GM12864 (cell line): ENCODE measurements at places on chromosomes 5 and 9.

DNA sequence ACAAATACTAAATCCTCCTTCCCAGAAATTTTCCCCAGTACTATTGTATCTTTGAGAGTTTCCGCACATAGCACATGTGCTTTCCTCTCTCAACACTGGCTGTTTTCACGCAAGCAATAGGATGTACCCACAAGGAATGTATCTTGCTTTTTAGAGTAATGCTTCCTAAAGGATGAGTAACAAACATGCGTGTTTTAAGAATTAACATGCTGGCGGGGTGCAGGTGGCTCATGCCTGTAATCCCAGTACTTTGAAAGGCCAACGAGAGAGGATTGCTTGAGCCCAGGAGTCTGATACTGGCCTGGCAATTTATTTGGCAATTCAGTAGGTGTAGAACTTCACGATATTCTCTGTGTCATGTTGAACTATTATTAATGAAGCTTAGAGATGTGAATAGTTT is 4.6 kb downstream of the RUFY1 start:
- DNase-seq = no peak

DNA sequence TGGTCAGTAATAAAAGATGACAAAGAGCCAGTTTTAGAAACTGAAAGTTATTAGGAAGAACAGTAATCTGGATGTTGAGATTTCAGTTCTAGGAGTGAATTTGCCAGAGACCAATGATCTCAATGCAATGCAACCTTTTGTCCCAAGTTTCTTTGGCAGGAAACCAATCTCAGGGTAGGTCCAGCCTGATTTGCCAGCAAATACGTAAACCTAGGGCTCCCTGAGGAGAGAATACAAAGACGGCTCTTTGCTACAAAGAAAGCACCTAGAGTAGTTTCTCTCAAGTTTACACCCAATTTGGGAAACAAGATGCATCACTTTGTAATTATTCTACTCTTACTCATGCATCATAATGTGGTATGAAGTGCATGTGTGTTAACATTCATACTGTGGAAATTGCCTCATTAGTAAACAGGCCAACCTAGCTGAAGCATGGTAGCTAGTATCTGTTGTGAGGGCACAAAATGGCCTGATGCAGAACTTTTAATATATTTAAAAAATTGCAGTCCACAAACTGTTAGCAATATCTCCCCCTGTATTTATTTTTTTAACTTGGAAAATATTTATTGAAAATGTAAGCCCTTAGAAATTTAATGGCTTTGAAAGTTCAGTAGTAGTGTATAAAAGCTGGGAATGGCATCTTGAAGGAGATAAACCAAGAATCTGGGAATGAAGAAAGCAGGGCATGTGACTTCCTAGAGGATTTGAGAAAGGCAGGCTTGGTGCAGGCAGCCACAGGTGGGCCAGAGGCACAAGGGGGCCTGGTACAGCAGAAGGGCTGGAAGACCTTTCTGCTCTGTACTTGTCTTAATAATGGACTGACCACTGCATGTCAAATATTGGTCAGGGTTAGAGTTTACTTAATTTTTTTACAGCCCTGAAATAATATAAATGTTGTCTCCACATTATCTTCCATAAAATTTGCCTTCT is 59.5 kb downstream of the MAST4 start:
- DNase-seq = no peak

DNA sequence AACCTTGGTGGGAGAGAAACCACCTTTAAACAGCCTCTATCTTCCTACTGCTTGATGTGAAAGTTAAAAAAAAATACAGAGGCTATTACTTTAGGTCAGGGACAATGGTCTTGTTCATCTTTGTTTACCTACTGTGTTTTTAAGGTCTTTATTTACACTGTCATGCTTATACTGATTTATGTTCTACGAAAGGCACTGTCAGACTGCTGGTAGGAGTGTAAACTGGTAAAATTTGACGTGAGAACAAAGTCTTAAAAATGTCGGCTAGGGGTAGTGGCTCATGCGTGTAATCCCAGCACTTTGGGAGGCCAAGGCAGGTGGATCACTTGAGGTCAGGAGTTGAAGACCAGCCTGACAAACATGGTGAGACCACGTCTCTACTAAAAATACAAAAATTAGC is 42.1 kb upstream of the ELOVL7 start:
- no peak for DNase-seq

GRCh38 chr5:118126159-118126558 is 862.2 kb downstream of the DTWD2 start:
- no peak for DNase-seq

DNA sequence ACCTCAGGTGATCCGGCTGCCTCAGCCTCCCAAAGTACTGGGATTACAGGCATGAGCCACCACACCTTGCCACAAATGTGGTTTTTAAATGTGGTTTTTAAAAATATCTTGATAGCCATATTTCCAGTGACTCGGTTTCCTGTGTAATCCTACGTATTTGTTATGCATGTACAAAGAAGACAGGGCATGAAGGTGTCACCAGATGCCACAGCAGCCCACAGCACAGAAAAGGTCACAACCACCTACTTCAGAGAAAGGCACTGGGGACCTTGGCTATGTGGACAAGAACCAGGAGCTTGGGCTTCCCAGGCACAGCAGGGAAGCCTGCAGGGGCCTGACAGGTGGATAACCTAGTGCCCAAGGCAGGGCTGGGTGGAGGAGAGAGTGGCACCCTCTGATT is 38.0 kb downstream of the C9orf50 start:
- no peak for DNase-seq

DNA sequence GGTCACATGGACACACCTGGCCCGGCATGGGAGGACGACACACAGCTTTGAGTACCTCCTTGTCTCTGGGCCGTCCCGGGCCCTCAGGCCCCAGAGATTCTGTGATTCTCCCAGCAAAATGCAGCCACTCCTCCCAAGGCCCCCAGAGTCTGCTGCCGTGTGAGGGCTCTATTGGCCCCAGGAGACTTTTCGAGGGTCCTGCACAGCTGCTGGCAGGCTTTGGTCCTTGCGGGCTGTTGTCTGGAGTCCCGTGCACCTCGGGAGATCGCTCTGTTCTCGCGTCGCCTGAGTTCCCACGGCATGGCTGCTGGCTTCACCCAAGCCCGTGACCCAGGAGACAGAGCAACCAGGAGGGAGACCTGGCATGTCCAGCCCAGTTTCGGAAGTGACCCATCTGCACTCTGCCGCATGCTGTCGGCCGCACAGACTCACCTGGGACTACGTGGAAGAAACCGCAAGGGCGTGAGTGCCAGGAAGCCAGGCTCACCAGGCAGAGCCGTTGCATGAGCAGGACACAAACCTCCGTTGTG is 46.8 kb upstream of the NKD2 start:
- no peak for DNase-seq

DNA sequence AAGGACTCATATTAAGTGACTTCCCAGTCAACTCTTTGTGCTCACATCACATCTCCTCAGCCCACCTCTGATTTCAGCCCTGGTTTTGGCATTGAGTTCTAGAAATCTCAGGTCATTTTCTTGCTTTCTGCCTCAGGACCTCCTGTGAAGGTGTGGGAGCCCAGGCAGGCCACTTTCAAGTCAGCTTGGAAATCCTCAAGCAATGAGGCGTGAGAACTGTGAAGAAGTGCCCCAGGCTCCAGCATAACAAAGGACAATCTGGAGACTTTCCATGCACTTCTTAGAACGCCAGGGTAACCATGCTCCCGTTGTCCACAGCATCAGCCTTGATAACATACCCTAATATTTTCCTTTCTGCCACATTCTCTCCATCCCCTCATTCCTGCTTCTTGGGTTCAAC is 131.2 kb upstream of the MAP3K1 start:
- no peak for DNase-seq

- DNase-seq = no peak
Observed at GRCh38 chr9:4490705-4491625, 697 bp downstream of the SLC1A1 start.

GRCh38 chr9:35526087-35526801 is 36.3 kb downstream of the RUSC2 start:
- no peak for DNase-seq

GRCh38 chr5:60685700-60686099 is 14.3 kb downstream of the DEPDC1B start:
- DNase-seq = no peak

- DNase-seq = no peak
Observed at GRCh38 chr9:124282442-124283227, 24.9 kb downstream of the NEK6 start.
